ENCODE measurements at places on chromosomes 2 and 18.

- peak; percentile 54 for DNase-seq
Observed at GRCh38 chr2:196515608-196516007, 123.9 kb upstream of the CCDC150 start.

GRCh38 chr18:41761333-41762018 is 193.6 kb upstream of the PIK3C3 start:
- DNase-seq = no peak

DNA sequence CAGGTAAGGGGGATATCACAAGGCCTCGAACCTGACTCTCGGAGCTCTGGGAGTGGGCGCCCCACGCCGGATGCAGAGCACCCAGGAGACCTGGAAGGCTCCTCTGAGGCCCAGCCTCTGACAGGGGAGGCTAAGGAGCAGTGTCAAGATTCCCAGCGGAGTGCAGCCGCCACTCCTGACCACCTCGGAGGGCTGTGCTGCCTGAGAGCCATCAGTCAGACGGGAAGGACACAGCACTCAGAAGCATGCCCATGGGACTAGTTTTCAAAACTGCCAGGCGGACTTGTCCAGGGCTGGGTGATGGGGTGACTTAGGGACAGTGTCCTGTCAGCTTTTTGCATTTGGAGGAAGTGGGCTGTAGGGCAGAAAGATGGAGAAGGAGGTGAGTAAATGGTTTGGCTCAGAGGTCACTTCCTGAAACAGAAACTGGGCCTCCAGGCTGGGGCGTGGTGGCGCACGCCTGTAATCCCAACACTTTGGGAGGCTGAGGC is 34.6 kb upstream of the B3GNT7 start:
- no peak for DNase-seq

GRCh38 chr2:72325592-72326422 is 178.1 kb upstream of the CYP26B1 start:
- DNase-seq = no peak

GRCh38 chr2:174634130-174635014 is 36.8 kb upstream of the WIPF1 start:
- no peak for DNase-seq

DNA sequence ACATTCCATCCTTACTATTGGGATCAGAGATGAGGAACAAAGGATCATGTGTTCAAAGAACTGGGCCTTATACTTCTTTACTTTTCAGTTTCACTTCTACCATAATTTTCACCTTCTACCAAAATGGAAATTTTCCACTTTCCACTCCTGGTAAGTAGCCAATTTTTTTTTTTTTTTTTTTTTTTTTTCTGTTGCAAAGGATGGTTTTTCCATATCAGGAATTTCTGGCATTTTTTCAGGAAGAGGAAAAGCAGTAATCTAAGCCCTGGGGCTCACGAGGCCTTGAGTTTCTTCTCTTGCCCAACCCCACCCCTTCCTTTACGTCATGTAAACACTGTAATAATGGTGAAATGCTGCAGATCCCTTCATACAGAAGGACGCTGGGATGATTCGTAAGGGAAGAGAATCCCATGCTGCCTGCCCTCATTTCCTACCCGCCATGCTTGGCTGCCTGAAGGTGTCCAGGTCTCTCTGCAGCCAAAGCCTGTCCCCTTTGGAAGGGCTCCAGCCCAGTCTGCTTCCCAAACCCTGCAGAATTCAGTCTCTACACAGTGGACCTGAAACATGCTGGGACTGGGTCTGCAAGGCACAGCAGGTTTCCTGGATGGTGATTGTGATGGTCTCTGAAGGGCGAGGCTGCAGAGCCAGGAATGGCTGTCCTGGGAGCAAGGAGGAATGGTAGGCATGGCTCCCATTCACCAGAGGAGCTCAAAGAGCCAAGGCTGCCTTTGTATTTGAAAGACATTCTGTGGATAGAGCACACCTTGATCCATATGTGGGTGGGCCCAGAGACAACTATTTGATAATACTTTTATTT is 57.0 kb downstream of the EFR3B start:
- DNase-seq = no peak

GRCh38 chr2:173184031-173185004 is 108.7 kb downstream of the MAP3K20 start:
- no peak for DNase-seq

DNA sequence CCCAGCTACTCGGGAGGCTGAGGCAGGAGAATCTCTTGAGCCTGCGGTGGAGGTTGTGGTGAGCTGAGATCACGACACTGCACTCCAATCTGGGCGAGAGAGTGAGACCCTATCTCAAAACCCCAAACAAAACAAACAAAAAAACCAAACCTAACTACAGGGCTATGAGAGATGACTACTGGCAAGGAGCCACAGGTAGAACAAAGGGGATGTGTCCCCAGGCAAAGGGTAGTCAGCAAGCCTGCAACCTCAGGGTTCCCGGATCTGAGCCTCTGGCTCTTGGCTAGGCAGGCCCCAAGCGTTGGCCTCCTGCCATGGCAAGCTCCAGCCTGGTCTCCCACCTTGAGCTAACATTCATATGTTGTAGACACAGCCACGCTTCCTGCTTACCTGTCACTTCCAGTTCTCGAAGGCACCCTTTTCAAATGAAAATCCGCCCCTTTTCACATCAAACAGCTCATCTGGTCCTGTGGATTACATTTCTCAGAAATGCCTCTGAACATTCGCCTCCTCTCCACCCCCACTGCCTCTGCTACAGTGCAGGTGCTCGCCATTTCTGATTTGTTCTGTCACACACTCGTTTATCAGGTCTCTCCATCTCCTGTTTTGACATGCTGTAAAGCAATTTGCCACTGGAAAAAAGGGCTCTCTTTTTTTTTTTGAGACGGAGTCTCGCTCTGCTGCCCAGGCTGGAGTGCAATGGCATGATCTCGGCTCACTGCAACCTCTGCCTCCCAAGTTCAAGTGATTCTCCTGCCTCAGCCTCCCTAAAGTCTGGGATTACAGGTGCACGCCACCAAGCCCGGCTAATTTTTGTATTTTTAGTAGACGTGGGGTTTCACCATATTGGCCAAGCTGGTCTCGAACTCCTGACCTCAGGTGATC is 13.1 kb upstream of the ACTR3 start:
- peak; percentile 10 for DNase-seq

GRCh38 chr18:55110436-55110835 is 151.2 kb upstream of the CCDC68 start:
- no peak for DNase-seq

- peak; percentile 57 for DNase-seq
Observed at GRCh38 chr2:130371723-130372054, 15.8 kb downstream of the PTPN18 start.

DNA sequence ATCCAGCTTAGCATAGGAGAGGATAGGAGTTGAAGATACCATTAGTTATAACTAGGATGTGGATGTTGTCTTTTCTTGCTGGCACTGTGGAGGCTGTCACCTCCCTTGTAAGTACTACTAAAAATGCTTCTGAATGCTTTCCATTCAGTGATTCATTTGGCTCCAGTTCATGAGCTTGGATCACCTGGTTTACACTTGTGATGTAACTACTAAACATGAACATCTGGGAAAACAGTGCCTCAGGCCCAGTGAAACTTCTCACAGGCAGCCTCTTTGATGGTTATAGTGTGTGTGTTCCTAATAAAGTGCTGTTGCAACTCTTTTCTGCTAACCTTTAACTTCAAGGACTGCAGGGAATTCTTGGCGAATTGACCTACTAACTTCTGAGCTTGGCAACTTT is 13.0 kb upstream of the SLC9A2 start:
- no peak for DNase-seq
